ENCODE measurements at places on chromosomes 4 and X. TPM values are rescaled to one million over a fixed set of nuclear protein-coding genes. Genes with fewer than 3 reads are reported as not detected.

- no peak for DNase-seq
Observed at GRCh38 chrX:56757327-56757726, 28.3 kb downstream of the NBDY start.

GRCh38 chrX:123475068-123475724 is 257.7 kb downstream of the THOC2 start:
- no peak for DNase-seq

DNA sequence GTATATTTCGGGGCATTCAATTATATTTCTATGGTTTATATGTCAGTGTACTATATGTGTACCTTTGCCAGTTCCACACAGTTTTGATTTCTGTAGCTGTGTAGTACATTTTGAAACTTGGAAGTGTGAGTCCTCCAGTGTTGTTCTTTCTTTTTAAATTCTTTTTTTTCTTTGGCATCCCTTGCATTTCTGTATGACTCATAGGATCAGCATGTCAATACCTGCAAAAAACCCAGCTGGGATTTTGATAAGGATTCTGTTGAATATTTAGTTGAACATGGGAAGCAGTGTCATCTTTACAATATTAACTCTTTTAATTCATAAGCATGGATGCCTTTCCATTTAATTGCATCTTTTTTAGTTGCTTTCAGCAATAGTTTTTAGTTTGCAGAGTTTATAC is 100.0 kb downstream of the SH3BGRL start:
- DNase-seq, result no peak

DNA sequence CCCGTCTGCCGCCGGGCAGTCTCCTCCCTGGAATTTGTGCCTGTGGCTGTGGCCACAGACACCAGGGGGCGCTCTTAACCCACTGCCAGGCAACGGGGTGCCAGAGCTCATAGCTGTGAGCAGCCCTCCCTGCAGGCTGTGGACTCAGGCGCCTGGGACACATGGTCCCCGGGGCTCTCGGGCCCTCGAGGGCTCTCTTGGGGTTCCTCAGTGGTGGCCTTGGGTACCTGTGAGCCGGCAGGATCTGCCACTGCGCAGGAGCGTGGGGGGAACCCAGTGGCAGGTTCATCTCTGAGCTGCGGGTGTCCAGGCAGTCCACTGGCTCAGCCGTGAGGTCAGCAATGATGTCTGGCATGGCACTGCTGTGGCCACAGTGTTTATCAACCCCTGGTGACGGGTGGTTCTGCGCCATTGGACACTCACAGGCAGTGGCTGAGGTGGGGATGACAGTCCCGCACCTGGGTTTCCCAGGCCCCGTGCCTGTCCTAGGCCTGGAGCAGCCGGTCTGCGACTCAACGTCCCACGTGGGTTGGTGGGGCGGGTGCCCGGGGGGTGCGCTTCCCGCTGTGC is 37.2 kb downstream of the PCGF3 start:
- peak; percentile 99 for DNase-seq

GRCh38 chrX:50913520-50913919 is 3.0 kb downstream of the BMP15 start:
- DNase-seq, result no peak

DNA sequence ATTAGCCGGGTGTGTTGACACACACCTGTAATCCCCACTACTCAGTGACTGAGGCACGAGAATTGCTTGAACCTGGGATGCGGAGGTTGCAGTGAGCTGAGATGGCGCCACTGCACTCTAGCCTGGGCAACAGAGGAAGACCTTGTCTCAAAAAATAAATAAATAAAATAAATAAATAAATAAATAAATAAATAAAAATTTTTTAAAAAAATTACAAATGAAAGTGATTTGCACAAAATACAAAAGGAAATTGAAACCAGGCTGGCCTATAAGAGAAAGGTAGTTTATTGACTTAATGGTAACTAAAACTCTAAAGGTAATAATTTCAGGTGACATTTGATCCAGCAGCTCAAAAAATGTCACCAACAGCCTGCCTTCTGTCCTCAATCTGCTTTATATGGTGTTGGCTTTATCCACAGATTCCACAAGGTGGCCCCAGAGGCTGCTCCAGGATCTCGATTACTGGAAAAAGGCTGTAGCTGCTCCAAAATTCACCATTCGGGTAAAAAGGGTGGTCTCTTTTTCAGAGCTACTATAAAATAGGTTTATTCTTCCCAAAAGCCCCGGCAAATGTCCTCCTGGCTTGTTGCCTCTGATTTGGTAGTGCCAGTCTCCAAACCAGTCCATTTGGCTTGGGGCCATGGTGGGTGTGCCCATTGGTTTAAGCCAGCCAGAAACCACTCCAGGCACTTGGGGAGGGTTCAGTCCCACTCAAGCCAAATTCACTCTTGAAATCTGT is 61.4 kb upstream of the TRIM2 start:
- no peak for DNase-seq

DNA sequence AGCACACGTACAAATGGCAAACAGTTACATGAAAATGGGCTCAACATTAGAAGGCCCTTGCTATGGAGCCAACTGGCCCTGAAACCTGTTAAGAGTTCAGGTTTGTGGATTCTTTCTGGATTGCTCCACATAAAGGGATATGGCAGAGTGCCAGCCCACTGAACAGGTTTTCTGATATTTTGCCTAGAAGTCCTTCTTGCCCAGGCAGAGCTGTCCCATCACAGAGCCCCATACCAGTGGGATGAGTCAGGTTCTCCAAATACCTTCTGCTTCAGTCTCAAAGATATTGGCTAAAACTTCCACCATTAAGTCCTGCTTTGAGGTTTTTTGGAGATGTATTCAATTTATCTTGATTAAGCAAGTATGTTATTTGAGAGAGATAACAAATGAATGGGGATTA is 146.8 kb upstream of the IL1RAPL2 start:
- DNase-seq, result no peak

GRCh38 chr4:122450847-122451246 is 5.7 kb downstream of the IL2 start:
- no peak for DNase-seq

- peak; percentile 64 for DNase-seq
Observed at GRCh38 chr4:37802068-37802666, 24.3 kb upstream of the PGM2 start.

GRCh38 chr4:168694667-168695066 is 197.8 kb downstream of the PALLD start:
- no peak for DNase-seq

DNA sequence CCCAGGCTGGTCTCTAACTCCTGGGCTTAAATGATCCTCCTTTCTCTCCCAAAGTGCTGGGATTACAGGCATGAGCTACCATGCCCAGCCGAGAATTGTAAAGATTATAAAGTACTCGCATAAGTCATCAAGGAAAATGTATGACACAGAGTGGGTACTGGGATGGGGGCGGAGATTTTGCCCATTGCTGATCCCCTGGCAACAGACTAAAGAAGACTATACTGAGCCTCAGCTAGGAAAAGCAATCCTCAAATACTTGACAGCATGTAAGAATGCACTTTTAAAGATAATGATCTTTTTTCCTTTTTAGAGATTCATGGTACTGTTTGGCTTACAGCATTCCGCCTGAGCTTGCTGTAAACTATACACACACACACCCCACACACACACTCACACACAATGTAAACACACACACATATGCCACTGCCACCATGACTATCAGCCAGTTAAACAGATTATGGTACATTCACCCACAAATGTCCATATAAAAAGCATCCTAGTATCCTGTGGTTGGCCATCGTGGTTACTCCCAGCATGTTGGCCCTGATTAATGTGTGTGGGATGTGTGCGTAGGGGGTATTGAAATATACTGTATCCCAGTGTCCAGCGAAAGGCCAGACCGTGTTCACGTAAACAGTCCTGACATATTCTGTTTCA is 113.0 kb downstream of the AMELX start:
- DNase-seq, result no peak

- DNase-seq, result no peak
Observed at GRCh38 chr4:176306837-176307665, 12.7 kb upstream of the SPCS3 start.

DNA sequence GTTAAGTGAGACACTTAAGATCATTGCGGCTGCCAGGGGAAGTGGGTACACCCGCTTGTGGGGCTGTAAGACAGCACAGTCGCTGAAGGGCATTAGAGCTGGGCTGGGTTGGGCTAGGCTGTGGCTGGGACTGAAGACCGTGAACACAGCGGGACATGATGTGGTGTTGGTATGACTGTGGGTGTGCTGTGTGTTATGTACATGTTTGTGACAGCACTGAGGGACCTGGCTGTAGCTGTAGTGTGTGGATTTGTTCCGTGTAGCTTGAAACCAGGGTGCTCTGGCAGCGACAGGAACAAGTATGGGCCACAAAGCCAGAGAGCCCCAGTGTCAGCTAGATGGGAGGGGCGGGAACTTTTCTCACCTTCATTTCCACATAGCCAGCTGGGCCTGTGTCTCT is 82.1 kb downstream of the NHSL2 start:
- no peak for DNase-seq

DNA sequence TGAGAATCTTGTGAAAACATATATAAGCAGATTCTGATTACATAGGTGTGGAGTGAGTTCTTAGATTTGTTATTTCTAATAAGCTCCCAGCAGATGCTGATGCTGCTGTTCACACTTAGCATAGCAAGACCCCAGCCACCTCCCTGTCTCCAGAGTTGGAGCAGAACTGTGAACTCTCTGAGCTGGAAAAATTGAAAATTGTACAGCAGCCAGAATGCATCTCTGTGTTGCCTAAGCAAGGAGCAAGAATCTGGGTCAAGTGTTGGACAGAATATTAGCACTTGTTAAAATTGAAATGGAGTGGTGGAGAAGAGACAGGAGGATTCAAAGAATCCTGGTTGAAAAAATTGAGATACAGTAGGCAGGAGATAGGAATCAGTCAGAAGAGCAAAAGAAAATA is 146.6 kb upstream of the FAM47C start:
- DNase-seq, result no peak

DNA sequence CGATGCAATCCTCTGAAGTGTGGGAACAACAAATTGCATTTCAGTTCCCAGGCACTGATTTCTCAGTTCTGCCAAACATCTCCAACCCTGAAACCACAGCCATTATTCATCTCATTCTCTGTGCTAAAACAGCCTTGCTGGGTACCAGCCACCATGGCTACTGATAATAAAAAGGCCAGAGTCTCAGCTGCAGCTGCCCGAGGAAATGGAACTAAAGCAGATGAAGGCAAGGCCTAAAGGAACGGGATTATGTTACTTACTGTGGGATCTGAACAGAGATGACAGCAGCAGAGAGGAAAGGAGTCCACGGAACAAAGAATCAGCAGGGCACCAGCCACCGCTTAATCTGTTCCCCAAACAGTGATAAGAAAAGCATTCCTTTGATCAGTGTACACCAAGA is 155.7 kb downstream of the PAPSS1 start:
- no peak for DNase-seq

GRCh38 chrX:51893931-51894696 is 691 bp downstream of the MAGED1 start:
- DNase-seq, result no peak

DNA sequence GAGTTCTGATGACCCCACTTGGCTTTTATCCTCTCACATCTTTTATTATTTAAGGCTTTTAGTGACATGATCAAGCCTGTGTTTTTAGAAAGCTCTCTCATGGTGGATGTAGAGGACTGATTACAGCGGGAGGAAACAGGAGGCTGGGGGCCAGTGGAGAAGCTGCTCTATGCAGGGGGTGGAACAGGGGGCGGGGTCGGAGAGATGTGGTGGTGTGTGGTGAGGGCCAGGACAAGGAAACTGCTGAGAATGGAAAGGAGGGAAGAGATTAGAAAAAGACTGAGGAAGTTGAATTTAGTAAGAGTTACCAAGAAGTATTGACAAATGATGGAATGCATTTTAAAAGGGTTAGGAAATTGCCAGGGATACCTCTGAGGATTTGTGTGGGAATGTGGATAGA is 292.2 kb downstream of the ZIC3 start:
- DNase-seq, result no peak

DNA sequence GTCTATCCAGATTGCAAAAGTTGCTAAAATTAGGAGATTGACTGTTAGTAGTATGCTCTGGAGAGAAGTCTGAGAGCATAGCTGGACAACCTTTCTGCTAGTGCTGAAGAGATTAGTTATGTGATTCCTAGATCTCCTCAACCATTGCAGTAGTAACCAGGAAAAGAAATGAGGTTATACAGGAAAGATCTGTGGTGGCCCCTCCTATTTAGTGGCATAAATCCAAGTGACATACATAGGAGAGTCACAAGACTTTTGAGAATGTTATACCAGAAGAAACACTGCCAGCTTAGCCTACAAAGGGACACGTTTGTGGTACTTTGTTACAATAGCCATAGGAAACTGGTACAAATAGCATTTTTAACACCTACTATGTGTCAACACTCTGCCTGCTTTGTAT is 105.2 kb downstream of the ATP10D start:
- DNase-seq, result no peak

- no peak for DNase-seq
Observed at GRCh38 chr4:82679531-82679930, 117.7 kb upstream of the TMEM150C start.

- DNase-seq, result no peak
Observed at GRCh38 chrX:136198010-136198409, 50.7 kb downstream of the FHL1 start.

The PRAF2 gene
- total RNA-seq, result 12.3 TPM

The MRPL1 gene
- 23.2 TPM for total RNA-seq

The MAGEC3 gene
- not detected for total RNA-seq

The P2RY10 gene
- not detected for total RNA-seq

The TMPRSS11B gene
- not detected for total RNA-seq

The RGN gene
- 4.4 TPM for total RNA-seq

The HMGN5 gene
- 0.88 TPM for total RNA-seq

The DCAF12L2 gene
- total RNA-seq, result not detected

The TCEANC gene
- total RNA-seq, result 6.5 TPM

The PITX2 gene
- 0.36 TPM for total RNA-seq

The USP17L29 gene
- total RNA-seq, result not detected

The AFM gene
- total RNA-seq, result not detected

The FAM241A gene
- 2.1 TPM for total RNA-seq

The GYPA gene
- not detected for total RNA-seq

The PCDH18 gene
- total RNA-seq, result 191 TPM

The BST1 gene
- 31.8 TPM for total RNA-seq

The EDA gene
- total RNA-seq, result 0.59 TPM

The CCDC120 gene
- 1.2 TPM for total RNA-seq

The UBE2D3 gene
- total RNA-seq, result 426 TPM

The MAGEA12 gene
- total RNA-seq, result not detected

The NAA11 gene
- not detected for total RNA-seq

The CENPVL1 gene
- not detected for total RNA-seq

The ABCE1 gene
- total RNA-seq, result 80.7 TPM

The POU4F2 gene
- not detected for total RNA-seq

The ZIC3 gene
- total RNA-seq, result not detected

All from osteoblast (primary cell).